ENCODE measurements at places on chromosomes 13 and 19.
A peak's percentile ranks its signal among the peaks of the same experiment; 100 is the strongest.

DNA sequence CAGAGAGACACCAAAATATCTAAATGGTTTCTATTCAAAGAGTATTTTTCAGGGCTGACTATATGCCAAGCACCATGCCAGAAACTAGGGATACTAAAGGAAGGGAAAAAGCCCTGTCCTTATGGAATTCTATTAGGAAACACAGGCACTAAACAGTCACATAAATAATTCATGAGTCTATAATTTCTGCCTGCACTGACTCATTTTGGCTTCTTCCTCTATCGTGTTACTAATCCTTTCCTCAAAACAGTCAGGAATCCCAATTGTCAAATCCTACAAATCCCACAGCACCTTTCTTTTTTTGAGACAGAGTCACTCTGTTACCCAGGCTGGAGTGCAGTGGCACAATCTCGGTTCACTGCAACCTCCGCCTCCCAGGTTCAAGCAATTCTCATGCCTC is 29.2 kb downstream of the XPO4 start:
- no peak for DNase-seq

DNA sequence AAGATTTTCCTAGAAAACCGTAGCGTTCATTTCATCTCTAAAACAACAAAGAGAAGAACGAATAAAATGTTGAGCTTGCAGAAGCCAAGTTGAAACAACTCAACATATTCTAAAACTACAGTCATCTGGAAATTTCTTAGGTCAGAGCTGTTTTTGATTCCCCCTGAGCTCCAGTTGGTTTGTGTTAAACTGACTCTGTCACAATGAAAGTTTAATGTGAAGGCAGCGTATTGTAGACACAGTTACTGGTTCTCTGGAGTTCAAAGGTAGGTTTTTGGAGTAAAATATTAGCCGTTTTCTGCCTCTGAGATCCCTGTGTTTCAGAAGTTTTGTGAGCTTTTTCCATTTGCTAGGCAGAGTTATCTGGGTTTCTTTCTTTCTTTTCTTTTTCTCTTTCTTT is 2.2 kb downstream of the ARHGEF7 start:
- DNase-seq = no peak

DNA sequence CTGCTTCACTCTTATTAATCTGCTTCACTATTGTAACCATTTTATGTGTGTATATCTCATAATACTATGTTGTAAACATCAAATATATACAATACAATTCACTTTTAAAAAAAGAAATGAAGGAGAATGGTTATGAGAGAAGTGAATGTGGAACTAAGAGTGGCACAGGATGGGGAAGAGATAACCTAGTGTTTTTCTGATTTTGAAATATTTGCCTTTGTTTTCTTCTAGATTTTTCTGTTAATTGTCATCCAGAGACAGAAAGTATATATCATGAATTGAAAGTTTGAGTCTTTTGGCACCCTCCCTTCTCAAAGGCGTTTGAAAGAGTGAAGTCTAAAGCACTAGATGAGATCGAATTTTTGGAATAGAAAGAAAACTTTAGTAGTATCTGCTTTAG is 2.8 kb downstream of the DNAJC3 start:
- DNase-seq = no peak

GRCh38 chr19:28168557-28168956 is 1044.4 kb downstream of the UQCRFS1 start:
- no peak for DNase-seq

DNA sequence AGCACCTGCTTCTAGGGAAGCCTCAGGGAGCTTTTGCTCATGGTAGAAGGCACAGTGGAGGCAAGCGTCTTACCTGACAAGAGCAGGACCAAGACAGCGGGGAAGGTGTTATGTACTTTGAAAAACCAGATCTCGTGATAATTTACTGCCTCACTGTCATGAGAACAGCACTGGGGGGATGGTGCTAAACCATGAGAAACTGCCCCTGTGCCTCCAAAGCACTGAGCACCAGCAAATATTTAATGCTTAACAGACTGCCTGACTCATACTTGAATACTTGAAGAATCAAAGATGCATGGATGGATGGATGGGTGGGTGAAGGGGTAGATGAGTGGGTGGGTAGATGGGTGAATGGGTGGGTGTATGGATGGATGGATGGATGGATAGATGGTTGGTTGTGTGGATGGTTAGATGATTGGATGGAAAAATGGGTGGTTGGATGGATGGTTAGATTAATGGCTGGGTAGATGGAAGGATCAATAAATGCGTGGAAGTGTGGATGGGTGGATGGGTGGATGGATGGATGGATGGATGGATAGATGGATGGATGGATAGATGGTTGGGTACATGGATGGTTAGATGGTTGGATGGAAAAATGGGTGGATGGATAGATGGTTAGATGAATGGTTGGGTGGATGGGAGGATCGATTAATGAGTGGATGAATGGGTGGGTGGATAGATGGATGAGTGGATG is 101.1 kb upstream of the IPO5 start:
- DNase-seq = no peak

- DNase-seq = no peak
Observed at GRCh38 chr19:6011794-6012193, 33.9 kb upstream of the RANBP3 start.

GRCh38 chr19:16445238-16446107 is 26.3 kb downstream of the EPS15L1 start:
- no peak for DNase-seq

GRCh38 chr13:84445776-84446175 is 563.5 kb upstream of the SLITRK1 start:
- DNase-seq = no peak

DNA sequence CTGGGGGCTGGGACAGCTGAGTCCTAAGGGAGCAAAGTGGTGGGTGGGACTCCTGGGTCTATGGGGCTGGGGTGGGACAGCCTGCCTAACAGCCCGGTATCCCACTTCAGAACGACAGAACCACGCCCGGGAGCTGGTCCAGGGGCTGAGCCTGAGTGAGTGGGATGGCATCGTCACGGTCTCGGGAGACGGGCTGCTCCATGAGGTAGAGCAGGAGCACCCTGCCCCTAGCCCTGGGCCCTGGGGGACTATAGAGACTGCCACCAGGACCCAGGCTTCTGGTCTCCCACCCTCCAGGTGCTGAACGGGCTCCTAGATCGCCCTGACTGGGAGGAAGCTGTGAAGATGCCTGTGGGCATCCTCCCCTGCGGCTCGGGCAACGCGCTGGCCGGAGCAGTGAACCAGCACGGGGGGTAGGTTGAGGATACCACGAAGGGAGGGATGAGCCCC is 8.6 kb downstream of the SPHK2 start:
- DNase-seq = no peak

DNA sequence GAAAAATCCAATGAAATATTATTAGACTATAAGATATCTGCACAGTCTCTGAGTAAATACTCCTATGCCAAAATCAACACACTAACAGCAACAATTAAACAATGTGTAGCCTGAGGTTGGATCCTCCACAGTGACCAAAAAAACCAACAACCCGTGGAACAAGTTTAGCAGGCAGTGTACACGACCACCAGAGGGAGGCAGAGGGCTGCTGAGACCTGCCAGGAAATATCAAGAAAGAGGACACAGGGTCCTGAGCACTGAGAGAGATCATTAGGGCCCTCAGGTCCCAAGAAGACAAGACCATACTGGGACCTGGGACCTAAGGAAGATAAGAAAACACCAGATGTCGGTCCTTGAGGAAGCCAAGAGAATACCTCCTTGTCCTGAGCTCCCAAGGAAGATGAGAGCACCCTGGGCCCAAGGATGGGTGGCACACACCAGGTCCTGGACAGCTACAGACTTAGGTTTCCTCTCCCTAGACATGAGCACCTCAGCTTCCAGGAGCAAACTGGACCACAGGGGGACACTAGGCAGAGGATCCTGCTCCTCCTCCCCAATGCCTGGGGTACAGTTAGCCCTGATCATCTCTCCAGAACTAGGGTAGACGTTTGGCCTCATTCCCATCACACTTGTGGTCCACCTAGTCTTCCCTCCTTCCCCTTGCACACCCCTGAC is 822 bp upstream of the ZNF274 start:
- peak; percentile 50 for DNase-seq

DNA sequence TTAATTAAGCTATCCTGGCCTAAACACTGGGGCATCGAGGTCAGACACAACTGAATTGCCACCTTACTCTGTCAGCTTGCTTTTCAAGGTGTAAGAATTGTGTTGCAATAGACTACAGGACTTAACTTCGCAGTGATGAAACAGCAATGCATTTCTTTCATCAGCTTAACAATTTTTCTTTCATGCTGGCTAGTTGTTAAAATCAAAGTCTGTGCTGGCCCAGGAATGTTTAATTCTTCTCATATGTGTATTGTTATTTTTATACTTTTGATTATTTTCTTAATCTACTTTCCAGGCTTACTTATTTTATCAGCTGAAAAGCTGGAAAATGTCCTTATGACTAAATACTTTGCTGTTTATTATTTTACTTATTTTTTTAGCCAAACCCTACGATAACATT is 79.7 kb downstream of the EFNB2 start:
- no peak for DNase-seq

DNA sequence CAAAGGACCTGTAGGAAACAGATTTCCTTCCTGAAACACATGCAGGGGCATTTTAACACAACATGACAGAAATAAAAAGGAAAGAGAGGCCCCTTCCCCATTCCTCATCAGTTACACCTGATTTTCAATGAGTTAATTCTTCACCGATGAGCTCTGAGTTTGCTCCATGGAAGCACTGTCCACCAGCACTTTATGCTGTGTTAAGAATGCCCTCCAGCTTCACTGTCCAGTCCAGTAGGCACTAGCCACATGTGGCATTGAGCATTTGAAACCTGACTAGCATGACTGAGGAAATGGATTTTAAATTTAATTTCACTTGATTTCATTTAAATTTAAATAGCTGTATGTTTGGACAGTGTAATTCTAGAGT is 217.2 kb upstream of the SLC10A2 start:
- DNase-seq = no peak

- DNase-seq = no peak
Observed at GRCh38 chr13:110676595-110677587, 29.0 kb downstream of the CARS2 start.

DNA sequence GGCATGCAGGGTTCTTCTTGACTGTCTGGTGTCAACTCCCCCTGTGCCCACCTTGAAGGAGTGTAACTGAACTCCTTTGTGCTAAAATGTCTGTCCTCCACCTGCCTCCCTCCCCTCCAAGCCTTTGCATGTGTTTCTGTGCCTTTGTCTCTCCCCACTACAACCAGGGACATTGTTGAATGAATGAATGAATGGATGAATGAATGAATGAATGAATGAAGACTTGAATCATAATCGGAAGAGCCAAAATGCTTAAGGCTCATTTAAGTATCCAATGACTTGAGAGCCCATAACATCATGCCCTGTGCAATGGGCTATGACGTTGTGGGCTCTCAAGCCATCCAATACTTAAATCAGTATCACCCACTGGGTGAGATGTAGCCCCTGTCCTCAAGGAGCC is 9.0 kb upstream of the GPR183 start:
- DNase-seq = no peak

- DNase-seq = no peak
Observed at GRCh38 chr13:29934531-29935308, 84.3 kb upstream of the UBL3 start.

DNA sequence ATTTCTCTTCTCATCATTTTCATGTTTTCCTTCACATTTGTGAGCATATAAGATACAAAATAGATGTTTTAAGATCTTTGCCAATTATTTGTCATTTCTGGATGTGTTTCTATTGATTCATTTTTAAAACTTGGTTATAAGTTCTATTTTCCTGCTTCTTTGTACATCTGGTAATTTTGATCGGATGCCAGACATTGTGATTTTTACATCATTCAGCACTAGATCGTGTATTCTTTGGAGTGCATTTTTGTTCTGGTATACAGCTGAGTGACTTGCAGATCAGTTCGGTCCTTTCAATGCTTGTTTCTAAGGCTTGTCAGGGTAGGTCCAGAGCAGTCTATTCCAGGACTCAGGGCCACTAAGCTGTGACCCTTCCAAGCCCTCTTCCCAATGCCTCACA is 198.2 kb downstream of the KLF12 start:
- no peak for DNase-seq

DNA sequence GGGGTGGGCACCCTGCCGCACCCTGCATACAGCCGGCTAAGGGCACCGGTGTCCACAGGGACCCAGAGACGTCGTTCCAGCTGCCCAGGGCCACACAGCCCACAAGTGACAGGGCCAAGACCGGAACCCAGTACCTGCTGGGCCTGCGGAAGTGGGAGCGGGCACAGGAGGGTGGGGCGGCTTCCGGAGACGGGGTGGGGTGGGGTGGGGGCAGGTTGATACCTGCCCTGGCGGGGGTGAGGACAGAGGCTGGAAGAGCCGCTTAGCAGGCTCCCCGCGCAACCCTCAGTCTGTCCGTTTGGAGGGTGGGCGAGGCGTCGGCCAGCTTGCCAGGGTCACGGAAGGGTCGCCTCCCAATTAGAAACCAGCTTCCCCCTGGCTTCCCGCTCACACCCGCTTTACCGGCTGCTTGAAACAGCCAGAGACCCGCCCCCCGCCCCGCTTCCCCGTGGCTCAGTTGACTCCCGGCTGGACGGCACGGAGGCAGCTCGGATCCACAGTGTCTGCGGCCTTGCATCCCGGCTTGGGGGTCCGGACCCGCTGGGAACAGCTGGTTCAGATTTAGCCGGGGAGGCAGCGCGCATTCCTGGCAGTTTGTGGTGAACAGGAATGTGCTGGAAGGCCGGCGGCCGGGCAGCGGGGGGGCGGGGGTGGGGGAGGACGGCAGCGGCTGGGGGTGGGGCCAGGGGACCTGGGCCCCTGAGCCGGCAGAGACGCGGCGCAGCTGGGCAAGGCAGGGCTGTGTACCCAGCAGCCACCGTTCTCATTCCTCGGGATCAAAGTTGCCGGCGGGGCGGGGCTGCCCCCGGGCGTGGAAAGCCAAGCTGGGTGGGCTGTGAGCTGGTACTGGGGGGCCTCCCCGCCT is 1.9 kb downstream of the CNN2 start:
- DNase-seq = peak; percentile 67

DNA sequence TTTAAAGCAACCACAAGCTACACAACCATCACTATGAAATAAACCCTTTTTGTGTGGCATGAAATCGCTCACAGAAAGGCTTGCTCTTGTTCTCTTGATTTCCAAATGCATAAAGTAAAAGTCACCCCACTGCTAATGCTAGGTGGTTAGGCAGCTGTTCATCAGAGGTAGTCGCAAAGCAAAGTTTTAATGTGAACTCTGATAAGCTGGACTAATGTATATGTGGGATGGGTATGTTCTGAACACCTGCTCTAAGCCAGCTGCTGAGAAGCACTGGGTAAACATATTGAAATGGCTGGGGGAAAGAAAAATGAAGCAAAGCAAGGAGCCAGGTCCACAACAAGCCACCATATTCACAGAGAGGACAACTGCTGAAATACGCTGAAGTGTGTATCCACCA is 142.3 kb downstream of the KLF12 start:
- DNase-seq = no peak

DNA sequence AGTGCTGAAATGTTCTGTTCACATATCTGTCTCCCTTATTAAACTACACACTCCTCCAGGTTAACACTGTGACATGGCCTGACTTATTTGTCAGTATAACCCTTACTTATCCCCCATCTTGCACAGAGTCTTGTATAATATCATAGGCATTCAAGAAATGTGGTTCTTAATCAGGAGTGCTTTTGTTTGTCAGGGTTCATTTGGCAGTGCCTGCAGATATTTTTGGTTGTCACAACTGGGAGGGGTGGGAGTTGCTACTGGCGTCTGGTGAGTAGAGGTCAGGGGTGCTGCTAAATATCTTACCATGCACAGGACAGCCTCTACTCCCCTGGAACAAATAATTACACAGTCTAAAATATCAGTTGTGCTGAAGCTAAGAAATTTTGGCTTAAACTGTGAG is 20.4 kb upstream of the OBI1 start:
- DNase-seq = no peak
